ENCODE measurements at places on chromosomes 16 and 17. TPM values are rescaled to one million over a fixed set of nuclear protein-coding genes. Genes with fewer than 3 reads are reported as not detected.

GRCh38 chr17:43171586-43172487 is 823 bp downstream of the NBR1 start:
- DNase-seq = peak; percentile 97
- no peak overlapping the region for H3K27ac ChIP-seq
- no peak overlapping the region for H3K4me3 ChIP-seq
- peaks cover 37% of the 10 kb centered on the region for H3K36me3 ChIP-seq
- H3K4me1 ChIP-seq = peaks cover 39% of the 10 kb centered on the region

- peaks cover 25% of the 10 kb centered on the region for H3K36me3 ChIP-seq
- peaks cover 28% of the 10 kb centered on the region for H3K4me1 ChIP-seq
- H3K4me3 ChIP-seq = no peak overlapping the region
- no peaks in the 10 kb centered on the region for H3K27me3 ChIP-seq
- DNase-seq = no peak
Observed at GRCh38 chr17:31310260-31310659, 3.6 kb downstream of the EVI2B start.

Gene KRTAP4-6
- not detected for total RNA-seq

DNA sequence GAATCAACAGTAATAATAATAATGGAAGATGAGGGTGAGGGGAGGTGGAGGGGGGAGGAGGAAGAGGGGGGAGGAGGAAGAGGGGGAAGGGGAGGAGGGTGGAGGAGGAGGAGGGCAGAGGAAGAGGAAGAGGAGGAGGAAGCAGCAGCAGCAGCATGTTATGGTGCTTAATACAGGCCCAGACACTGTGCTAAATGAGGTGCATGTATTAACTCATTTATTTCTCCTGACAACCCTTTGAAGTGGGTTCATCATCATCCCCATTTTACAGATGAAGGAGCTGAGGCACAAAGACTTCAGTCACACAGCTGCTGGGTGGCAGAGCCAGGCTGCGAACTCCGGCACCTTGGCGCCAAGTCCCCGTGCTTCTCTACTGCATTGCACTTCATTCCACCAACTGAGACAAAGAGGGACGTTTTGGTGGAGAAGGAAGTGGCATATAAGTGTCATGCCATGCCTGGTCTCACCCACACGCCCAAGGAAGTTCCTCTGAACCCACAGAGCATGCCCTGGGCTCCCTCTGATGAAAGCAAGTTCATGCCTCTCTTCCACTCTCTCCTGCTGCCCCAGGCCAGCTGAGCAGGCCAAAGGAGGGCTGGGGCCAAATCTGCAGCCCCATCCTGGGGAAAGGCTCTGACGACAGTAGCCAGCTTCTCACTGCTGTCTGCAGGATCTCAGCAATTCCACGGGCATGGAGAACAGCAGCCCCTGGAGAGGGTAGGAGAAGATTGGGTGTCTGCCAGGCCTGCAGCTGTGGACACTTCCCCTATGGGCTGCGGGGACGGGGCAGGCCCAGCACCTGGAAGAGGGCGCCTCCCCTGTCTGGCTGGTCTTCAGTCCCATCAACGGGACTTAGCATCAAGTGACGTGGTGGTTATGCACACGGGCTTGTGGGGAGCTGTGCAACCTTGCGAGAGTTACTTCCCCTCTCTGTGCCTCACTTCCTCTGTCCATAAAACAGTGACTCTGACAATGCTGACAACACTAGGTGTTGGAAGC is 21.8 kb downstream of the XYLT1 start:
- H3K4me1 ChIP-seq = peaks cover 13% of the 10 kb centered on the region
- no peak overlapping the region for H3K4me3 ChIP-seq
- no peak for DNase-seq
- H3K36me3 ChIP-seq = peaks cover 8% of the 10 kb centered on the region
- no peak overlapping the region for H3K27ac ChIP-seq
- no peaks in the 10 kb centered on the region for H3K27me3 ChIP-seq

- no peaks in the 10 kb centered on the region for H3K36me3 ChIP-seq
- no peak overlapping the region for H3K4me3 ChIP-seq
- no peak for DNase-seq
- H3K27ac ChIP-seq = no peak overlapping the region
Observed at GRCh38 chr16:2507052-2507659, 6.6 kb upstream of the ATP6V0C start.

DNA sequence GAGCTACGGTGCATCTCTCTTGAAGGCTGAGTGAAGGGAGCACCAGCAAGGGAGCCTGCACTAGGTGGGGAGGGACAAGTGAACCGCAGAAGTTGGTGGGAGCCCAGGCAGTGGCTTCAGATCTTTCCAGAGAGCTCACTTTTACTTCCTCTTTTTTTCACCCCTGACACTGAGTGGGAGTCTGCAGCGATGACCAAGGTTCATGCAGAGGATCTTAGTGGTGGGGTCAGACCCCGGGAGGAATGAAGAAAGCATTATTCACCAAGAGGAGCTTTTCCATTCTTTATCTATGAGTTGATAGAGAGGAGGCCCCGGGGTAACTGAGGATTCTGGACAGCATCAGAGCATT is 3.0 kb upstream of the CCL2 start:
- H3K4me1 ChIP-seq = peaks cover 95% of the 10 kb centered on the region
- peak overlapping the region; percentile 74 for H3K4me3 ChIP-seq
- DNase-seq = peak; percentile 57

DNA sequence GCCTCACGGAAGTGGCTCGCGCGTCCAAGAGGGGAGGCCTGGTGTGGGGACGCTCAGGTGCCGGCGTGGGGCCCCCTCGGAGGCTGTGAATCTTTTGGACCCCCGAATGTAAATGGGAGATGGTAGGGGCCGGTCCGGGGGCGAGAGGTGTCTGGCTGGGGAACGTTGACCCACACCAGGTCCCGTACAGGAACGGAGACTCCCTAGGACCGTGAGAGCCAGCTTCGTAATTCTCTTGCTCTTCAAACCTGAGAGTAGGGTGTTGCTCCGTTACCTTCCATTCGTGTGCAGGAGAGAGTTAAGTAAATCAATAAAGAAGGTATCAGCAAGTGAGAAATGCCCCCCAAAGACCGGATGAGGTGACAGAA is 481 bp downstream of the LYRM1 start:
- H3K36me3 ChIP-seq = peaks cover 35% of the 10 kb centered on the region
- peak overlapping the region; percentile 89 for H3K4me3 ChIP-seq
- H3K27me3 ChIP-seq = peaks cover 2% of the 10 kb centered on the region
- H3K4me1 ChIP-seq = peaks cover 80% of the 10 kb centered on the region
- DNase-seq = no peak

- peaks cover 4% of the 10 kb centered on the region for H3K27me3 ChIP-seq
- DNase-seq = no peak
- H3K27ac ChIP-seq = no peak overlapping the region
- H3K36me3 ChIP-seq = peaks cover 13% of the 10 kb centered on the region
- H3K4me3 ChIP-seq = no peak overlapping the region
Observed at GRCh38 chr16:30620169-30620568, 10.0 kb upstream of the ZNF689 start.

DNA sequence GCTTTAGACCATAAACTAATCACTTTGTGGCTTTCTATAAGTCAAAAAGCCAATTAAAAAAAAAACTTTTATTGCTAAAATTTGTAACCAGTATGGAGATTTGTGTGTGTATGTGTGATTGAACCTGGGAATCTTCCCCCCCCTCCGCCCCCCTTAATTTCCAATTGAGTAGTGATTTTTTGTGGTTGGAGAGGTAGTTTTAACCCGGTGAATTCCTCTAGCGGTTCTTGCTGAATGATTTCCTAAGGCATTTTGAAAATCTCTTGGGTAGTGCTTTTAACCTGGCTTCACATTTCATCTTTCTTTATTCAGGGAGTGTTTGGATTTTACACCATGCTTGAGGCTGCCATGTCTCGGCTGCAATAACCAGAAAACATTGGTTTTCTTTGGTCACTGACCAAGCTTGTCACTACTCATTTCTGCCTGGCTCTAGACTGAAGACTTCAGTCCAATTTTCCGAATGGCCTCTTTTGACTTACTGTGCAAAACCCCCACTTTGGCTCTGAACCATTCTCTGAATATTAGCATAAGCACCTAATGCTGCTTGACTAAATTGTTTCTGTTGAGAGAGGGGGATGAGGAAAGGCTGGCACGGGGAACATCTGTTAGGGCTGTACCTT is 35.6 kb downstream of the PRKCA start:
- H3K27ac ChIP-seq = no peak overlapping the region
- H3K27me3 ChIP-seq = peaks cover 2% of the 10 kb centered on the region
- no peak overlapping the region for H3K4me3 ChIP-seq
- peaks cover 32% of the 10 kb centered on the region for H3K4me1 ChIP-seq
- H3K36me3 ChIP-seq = peaks cover 20% of the 10 kb centered on the region
- DNase-seq = no peak

DNA sequence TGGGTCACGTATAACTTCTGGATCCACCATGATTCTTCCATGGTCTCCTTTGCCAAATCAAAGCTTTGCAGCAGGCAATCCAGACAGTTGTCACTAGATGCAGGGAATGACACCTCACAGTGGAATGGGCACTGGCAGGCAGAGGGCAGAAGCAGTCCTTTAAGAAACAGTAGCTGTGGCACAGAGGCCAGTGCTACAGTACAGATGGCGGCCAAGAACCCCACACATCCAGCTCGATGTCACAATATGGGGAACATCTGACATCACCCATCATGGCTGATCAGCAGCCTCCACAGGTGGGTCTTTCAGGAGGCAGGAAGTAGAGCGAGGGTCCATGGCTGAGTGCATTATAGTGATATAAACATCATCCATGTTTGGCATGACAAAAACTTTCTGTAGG is 18.8 kb upstream of the ERN1 start:
- H3K4me1 ChIP-seq = peaks cover 26% of the 10 kb centered on the region
- no peak overlapping the region for H3K4me3 ChIP-seq

Gene TBC1D3G
- not detected for total RNA-seq

DNA sequence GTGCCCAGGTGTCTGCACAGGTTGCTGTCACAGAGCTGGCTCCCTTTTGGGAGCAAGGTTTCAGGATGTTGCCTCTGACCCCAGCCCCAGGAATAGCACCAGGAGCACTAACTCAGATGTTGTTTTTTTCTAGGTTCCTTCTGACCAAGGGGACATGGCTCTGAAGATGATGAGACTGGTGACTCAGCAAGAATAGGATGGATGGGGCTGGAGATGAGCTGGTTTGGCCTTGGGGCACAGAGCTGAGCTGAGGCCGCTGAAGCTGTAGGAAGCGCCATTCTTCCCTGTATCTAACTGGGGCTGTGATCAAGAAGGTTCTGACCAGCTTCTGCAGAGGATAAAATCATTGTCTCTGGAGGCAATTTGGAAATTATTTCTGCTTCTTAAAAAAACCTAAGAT is 28.1 kb downstream of the SCPEP1 start:
- no peak overlapping the region for H3K27ac ChIP-seq
- H3K36me3 ChIP-seq = peaks cover 10% of the 10 kb centered on the region
- peaks cover 3% of the 10 kb centered on the region for H3K27me3 ChIP-seq
- H3K4me3 ChIP-seq = no peak overlapping the region

DNA sequence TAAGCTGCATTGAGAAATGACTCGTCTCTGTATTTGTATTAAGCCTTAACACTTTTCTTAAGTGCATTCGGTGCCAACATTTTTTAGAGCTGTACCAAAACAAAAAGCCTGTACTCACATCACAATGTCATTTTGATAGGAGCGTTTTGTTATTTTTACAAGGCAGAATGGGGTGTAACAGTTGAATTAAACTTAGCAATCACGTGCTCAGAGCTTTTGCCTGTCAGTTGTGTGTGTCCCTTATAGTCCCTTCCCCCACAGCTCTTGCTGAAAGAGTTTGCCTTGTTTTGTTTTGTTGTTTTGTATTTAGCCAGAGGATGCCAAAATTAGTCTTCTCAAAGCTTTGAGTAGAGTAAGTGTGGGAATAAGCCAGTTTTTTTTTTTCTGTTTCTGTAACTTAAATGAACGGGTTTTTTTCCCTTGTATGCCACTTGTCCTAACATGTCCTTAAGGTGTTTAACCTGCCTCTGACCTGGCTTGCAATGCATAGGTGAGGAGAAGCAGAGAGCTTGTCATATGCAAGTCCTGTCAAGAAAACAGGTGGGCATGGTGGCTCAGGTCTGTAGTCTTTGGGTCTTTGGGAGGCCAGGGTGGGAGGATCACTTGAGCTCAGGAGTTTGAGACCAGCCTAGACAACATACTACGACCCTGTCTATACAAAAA is 4.6 kb upstream of the MAPK8IP3 start:
- no peak for DNase-seq
- no peak overlapping the region for H3K27ac ChIP-seq
- H3K36me3 ChIP-seq = peaks cover 27% of the 10 kb centered on the region

DNA sequence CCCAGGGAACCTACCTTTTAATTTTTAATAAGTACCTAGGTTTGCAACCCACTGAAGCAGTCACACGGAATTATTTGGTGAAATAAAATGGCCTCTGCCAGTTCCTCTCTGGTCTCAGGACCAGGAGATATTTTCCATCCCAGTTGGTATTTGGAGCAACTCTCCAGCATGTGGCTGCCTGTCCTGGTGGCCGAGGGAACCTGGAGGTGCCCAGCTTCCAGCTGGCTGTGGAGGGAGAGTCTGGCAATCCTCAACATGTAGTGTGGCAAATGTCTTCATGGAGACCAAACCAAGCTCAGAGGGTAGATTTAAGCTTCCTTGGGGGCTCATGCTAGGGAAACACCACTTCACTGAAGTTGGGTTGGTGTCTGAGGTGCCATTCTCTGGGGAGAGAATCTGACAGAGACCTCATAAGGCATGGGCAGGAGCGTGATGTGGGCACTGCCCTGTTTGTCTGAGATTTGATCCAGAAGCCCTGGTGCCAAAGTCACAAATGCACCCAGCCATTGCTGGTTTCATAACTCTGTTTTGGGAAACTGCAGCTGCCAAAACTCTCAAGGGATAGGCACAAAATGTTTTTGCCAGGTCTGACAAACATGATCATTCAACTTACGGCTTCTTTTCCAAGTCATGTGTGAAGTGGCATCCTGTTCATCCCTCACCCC is 2.8 kb downstream of the MT1X start:
- no peak overlapping the region for H3K4me3 ChIP-seq
- no peak overlapping the region for H3K27ac ChIP-seq
- peaks cover 41% of the 10 kb centered on the region for H3K4me1 ChIP-seq
- H3K27me3 ChIP-seq = no peaks in the 10 kb centered on the region
- no peak for DNase-seq
- peaks cover 7% of the 10 kb centered on the region for H3K36me3 ChIP-seq

DNA sequence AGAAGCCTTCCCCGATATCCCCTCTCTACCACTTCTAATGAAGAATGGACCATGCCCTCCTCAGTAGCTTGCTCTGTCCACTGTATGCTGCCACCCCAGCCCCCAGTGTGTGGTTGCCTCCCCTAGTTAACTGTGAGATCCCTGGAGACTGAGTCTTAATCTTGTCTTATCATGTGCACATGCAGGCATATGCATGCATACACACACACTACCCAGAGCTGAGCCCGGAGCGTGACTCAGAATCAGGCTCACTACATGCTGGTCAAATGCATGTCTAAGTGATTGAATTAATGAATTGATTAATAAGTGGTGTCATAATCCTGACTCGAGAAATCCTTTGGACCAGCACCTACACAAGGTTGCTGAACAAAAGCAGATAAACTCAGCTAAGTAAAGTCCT is 99.4 kb downstream of the CCT6B start:
- H3K4me3 ChIP-seq = no peak overlapping the region
- H3K27me3 ChIP-seq = peaks cover 8% of the 10 kb centered on the region
- H3K4me1 ChIP-seq = no peaks in the 10 kb centered on the region
- no peak for DNase-seq
- H3K27ac ChIP-seq = no peak overlapping the region
- no peaks in the 10 kb centered on the region for H3K36me3 ChIP-seq

Gene GIT1
- total RNA-seq = 27.4 TPM

GRCh38 chr17:73304971-73305812 is 6.6 kb downstream of the CDC42EP4 start:
- peak overlapping the region; percentile 82 for H3K4me3 ChIP-seq
- H3K27me3 ChIP-seq = peaks cover under 1% of the 10 kb centered on the region

- H3K36me3 ChIP-seq = peaks cover 12% of the 10 kb centered on the region
- no peak for DNase-seq
- H3K27me3 ChIP-seq = no peaks in the 10 kb centered on the region
- H3K4me3 ChIP-seq = no peak overlapping the region
Observed at GRCh38 chr17:21218831-21219380, 4.9 kb upstream of the TMEM11 start.

Gene FOXO3B
- total RNA-seq = 3.7 TPM

Gene TRAPPC2L
- total RNA-seq = 63.4 TPM

Gene CLDN7
- 0.83 TPM for total RNA-seq
